Left forelimb (tissue), 1 donor: ENCODE measurements at places on chromosomes 5 and 9.

GRCh38 chr9:602716-603115, 238.8 kb upstream of the DMRT1 start:
- DNase-seq = no peak

DNA sequence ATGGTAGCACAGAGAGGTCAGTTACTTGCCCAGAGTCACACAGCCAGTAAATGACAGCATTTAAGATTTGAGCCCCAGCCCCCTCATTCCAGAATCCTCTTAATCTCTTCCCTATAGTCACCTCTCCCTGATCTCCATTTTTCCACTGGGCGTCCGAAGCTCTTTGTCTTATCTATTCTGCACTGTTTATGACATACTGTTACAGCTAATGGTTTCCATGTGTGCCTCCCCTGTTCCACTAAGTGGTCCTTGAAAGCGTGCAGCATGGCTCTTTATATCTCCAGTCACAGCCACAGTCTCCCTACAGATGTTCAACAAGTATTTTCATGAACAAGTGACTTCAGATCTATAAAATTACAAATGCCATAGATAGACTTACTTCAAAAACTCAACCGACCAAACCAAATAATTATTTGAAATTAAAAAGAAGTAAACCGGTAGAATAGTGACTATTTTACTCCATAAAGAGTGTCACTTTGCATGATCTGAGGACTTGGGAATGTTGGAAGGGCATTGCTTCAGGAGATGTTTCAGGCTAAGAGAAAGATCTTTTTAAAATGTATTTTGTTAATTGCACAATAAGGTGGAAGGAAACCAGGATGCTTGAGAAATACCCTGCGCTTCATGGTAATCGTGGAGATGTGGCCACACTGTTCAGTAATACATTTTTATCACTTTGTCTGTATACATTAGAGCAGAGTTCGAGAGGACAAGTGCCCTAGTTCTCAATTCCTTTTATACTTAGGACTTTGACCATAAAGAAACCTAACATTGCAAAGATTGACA, 237.2 kb downstream of the FBXL7 start:
- no peak for DNase-seq

- no peak for DNase-seq
Measured at GRCh38 chr5:142828797-142829535, 58.8 kb downstream of the ARHGAP26 start.

DNA sequence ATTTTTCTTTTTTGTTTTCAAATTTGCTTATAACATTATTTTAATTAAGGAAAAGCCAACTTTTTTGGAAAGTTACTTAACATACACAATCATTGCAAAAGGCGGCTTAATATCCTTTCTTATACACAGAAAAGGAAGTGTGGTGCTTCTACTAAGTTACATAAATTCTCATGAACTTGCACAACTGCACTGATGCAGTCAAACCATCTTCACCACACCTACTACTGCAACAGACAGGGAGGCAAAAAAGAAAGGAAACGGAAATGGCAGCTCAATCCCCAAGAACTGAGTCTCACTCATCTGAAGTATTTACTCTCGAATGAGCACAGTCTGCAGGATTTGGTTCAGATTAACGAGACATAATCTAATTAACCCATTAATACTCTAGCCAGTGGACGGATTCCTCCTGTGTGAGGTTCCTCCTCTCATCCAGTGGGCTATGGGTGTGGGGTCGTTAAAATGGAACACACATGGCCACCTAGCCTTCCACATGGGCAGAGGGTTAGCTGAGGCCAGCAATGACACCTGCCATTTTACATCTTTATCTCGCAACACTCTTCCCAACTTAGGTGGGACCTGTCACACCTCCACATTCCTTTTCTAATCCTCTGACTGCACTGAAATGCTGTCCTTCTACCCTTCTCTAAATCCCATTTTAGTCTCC, 30.0 kb downstream of the GOLM1 start:
- DNase-seq = no peak

GRCh38 chr5:137641148-137641547, 94.7 kb downstream of the KLHL3 start:
- no peak for DNase-seq

- no peak for DNase-seq
Measured at GRCh38 chr5:5381310-5381913, 41.1 kb upstream of the ICE1 start.

GRCh38 chr9:122403381-122404000, 32.7 kb downstream of the PTGS1 start:
- no peak for DNase-seq

GRCh38 chr9:131677444-131678180, 62.3 kb downstream of the RAPGEF1 start:
- DNase-seq = no peak

DNA sequence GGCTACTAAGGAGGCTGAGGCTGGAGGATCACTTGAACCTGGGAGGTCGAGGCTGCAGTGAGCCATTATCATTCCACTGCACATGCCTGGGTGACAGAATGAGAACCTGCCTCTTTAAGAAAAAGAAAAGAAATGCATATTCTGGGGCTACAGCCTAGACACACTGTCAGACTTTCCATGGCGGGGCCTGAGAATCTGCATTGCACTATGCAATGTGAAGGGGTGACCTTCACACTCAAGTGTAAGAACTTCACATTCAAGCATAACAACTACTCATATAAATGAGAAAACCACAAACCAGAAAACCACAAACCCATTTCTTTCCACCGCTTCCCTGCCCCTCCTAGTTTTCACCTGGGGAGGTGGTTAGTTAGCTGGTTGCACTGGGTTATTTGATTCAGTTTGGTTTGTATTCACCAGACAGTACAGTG, 18.0 kb upstream of the FBP2 start:
- no peak for DNase-seq

DNA sequence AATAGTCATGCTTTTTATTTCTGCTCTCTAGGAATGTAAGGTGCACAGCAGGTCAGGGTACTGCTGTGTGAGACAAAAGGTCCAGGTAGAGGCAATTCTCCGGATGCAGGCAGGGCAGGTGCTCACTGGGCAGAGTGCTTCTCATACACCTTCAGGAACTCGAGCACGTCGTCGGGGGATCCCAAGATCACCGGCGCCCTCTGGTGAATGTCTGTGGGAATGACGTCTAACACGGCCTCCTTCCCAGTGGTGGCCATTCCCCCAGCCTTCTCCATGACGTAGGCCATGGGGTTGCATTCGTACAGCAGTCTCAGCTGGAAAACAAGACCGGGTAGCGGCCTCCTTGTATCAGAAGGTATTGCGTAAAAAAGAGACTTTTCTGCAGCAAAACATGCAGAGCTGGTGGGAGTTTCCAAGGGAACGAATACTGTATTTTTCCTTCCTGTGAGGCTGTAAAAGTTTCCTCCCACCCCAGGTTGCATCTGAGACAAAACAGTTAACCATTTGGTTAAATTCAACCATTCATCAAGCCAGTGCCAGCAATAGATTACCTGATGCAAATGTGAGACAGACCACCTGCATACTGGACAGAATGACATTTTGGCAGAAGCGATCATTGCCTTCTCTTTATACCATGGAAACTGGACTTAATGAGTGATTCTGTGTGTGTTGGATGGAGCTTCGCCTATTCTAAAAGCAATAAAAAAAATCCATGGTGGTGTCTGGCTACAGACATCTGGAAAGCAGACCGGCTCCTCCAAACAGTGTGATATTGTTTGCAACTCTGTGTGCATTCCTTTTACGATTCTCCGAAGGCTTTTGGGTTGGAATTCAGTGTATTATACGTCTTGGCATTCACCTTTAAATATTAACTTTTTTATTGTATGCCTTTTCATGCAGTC, 9.9 kb upstream of the FBP2 start:
- DNase-seq = peak; percentile 82

DNA sequence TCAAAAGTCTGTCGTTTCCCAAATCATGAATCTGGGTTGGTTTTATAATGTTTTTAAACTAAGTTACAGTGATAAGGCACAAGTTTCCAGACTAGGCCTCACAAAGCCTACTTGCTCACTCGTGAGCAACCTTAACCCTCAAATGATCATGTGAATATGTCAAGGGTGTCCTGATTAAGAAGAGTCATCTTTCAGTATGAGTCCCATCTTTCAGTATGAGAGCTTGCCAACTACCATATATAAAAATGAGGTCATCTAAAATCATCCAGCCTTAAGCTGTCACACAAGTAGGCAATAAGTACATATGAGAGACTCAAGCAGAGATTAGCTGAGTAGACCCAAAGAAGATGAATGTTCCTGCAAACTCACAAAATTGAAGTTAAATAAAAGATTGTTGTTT, 668.4 kb upstream of the FAM174A start:
- DNase-seq = no peak

- no peak for DNase-seq
Measured at GRCh38 chr5:58921159-58921558, 338.3 kb downstream of the RAB3C start.

GRCh38 chr5:469752-470483, 26.9 kb downstream of the EXOC3 start:
- DNase-seq = no peak

DNA sequence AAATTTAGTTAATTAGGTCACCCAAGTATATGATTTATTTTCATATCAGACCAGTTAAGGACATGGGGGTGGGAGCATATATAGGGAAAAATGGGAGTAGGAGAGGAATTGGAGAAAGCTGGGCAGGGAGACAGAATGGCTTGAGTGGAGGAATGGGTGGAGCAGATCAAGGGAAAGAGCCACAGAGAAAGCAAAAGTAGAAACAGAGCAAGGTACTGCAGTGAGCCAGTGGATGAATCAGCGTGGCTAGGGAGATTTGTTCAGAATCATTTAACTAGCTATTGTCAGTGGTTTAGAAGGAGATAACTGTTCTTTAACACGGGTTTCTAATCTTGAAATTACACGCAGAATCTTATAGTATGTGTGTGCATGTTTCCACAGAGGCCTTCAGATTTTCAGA, 37.4 kb downstream of the SNX24 start:
- no peak for DNase-seq

GRCh38 chr9:120555839-120556238, 24.1 kb downstream of the CDK5RAP2 start:
- DNase-seq = no peak

GRCh38 chr9:121610638-121610953, 40.8 kb upstream of the DAB2IP start:
- no peak for DNase-seq

- no peak for DNase-seq
Measured at GRCh38 chr5:37701868-37702267, 138.0 kb downstream of the GDNF start.

- DNase-seq = no peak
Measured at GRCh38 chr9:131562032-131562959, 17.0 kb downstream of the PRRT1B start.

DNA sequence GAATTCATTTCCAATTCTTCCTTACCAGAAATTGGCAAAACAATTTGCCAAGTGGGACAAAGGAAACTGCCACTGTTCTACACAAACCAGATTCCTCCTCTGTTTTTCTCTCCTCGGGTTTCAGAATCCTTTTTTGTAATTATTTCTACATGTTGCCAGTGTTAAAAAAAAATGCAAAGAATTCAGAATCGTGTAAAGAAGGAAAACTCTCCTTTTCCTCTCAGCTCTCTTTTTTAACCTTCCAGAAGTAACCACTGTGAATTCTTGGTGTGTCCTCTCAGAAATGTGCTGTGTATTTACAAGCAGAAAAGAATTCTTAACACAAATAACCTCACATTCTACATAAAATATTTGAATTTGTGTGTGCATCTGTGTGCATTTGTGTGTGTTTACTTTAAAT, 224.6 kb downstream of the DRD1 start:
- no peak for DNase-seq

DNA sequence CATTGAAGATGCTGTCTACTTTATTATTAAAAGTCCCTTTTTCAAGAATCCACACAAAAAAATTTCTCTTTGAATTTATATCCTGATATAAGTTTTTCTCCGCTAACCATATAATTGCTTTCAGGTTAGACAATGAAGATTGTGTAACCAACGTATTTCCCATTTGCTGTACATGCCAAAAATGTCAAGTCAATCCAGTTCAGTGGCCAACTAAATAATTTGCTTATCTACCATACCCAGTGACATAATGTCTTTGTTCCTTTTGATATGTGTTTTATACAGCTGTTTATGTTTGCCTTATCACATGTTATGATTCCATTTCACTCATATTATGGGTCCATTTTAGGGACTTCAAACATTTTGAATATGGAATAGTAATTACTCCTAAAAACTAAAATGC, 349.9 kb downstream of the EFNA5 start:
- DNase-seq = no peak

DNA sequence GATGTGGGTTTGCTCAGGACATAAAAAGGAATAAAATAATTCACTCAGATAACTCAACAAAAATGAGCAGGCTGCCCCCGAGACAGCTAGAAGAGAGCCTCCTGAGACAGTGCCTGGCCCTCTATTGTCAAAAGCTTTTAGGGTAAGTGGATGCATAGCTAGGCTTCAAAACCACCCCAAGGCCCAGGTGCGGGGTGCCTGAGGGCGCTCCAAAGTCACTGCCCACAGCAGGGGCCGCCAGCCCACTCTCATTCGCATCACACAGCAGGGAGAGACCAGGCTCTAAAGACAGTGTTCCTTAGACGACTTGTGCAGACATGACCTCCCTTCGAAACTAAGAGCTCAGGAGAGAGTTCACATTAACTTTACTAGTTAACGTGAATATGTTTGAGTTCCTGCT, 271.5 kb downstream of the FSTL4 start:
- DNase-seq = peak; percentile 23

DNA sequence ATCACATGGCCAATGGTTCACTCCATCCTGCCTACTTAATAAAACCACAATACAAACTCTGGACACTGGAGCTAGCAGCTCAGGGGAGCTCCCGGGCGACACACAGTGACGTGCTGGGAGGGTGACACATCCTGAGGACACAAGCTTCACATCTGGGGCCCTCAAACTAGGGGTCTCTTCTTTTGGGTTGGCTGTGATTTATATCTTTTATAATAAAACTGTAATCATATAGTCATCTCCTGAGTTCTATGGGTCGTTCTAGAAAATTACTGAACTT, 12.1 kb upstream of the MAPK9 start:
- DNase-seq = no peak

- DNase-seq = no peak
Measured at GRCh38 chr9:114207034-114207810, 51.9 kb downstream of the COL27A1 start.

- no peak for DNase-seq
Measured at GRCh38 chr9:119959846-119960545, 590.8 kb upstream of the BRINP1 start.
